Breast epithelium (tissue), 4 donors: ENCODE measurements at places on chromosomes 11 and 22. TPM values are rescaled to one million over a fixed set of nuclear protein-coding genes. Genes with fewer than 3 reads are reported as not detected.

Gene RAB38
- total RNA-seq = 1.6 TPM

- H3K4me1 ChIP-seq = no peaks in the 10 kb centered on the region
- H3K27ac ChIP-seq = no peak overlapping the region
- no peak for DNase-seq
- no peak overlapping the region for H3K4me3 ChIP-seq
- no peaks in the 10 kb centered on the region for H3K27me3 ChIP-seq
Measured at GRCh38 chr22:22731374-22731676, 86.9 kb downstream of the GGTLC2 start.

Gene SBF2
- total RNA-seq = 88.2 TPM

DNA sequence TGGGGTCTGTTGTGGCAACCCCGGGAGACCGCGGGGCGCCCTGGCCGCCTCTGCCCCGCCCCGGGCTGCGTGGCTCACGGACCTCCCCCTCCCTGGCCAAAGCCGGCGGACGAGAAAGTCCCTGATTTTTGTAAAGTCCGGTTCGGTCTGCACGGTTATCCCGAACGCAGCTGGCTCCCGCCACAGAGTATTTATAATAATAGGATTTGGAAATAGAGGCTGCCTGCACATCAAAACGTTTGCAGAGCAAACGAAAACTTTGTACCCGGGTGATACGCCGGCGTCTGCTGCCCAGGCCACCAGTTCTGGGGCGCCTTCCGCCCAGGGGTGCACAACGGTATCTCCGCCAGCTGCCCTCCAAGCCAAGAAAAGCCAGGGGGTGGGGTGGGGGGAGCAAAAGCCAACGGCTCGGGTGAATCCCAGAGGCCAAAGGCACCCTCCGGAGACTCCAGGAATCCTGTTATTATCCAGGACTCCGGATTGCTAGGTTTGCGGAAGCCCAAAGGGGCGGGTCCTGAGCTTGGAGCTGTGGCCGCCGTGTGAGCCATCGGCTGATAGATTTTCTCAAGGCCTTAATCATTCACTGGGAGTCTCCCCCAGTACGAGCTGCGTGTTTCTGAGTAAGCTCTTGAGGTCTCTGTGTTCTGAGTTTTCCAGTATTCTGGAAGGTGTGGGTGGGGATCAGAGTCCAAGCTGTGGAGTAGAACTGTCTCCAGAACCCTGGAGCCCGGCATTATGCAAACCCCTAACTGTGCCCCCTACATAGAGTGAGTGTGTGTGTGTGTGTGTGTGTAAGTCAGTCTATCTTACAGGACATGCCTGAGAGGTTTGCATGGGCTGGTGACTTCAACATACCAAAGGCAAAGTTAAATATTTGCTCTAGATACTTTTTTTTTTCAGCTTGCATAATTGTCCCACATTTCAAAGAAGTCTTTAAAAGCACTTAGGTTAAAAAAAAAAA is 673 bp upstream of the SHANK2 start:
- H3K27ac ChIP-seq = peak overlapping the region; percentile 86
- peaks cover 25% of the 10 kb centered on the region for H3K27me3 ChIP-seq
- peak overlapping the region; percentile 63 for H3K4me3 ChIP-seq
- no peaks in the 10 kb centered on the region for H3K36me3 ChIP-seq

DNA sequence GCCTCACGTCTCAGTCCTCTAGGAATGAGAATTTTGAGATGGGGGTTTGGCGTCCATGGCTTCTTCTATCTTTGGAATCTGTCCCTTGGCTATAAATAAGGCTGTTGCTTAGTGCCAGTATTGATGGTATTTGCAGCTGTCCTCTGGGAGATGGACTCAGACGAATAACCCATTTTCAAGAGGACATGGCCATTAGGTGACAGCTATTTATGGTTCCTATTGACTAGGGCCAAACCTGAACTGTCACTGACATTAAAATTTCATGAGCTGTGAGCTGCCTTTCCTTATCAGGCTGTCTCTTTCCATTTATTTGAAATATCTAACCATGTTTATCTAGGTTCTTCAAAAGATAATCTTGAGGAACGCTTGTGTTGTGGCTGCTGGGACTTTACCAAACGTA is 92.7 kb downstream of the NAV2 start:
- DNase-seq = no peak
- H3K4me1 ChIP-seq = peaks cover 13% of the 10 kb centered on the region
- H3K4me3 ChIP-seq = no peak overlapping the region
- H3K27me3 ChIP-seq = no peaks in the 10 kb centered on the region
- H3K36me3 ChIP-seq = no peaks in the 10 kb centered on the region

- H3K4me1 ChIP-seq = no peaks in the 10 kb centered on the region
- H3K4me3 ChIP-seq = no peak overlapping the region
- no peaks in the 10 kb centered on the region for H3K36me3 ChIP-seq
- no peak for DNase-seq
- H3K27me3 ChIP-seq = no peaks in the 10 kb centered on the region
- no peak overlapping the region for H3K27ac ChIP-seq
Measured at GRCh38 chr11:134363161-134363560, 31.4 kb downstream of the GLB1L2 start.

Gene FAM111B
- 0.32 TPM for total RNA-seq
